ENCODE measurements at places on chromosomes 4 and X. TPM values are rescaled to one million over a fixed set of nuclear protein-coding genes. Genes with fewer than 3 reads are reported as not detected.

The UCP1 gene
- polyA plus RNA-seq: not detected

The ANKRD50 gene
- polyA plus RNA-seq: 34.9 TPM

The C1QTNF7 gene
- 22.5 TPM for polyA plus RNA-seq

DNA sequence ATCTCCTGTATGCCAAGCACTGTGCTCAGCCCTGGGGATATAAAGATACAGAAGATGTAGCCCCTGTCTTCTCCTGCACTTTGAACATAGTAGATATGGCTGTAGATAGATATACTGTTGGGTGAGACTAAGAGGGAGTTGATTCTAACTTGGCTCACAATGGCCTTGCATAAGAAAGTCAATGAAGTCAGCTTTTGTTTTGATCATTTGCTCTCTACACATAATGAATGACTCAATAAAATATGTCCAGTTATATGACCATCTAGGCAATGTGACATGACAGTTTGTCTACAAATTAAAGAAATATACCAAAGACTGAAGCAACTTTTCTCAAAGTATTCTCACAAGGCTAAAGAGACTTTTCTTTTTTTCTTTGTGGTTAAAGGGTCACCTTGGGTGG lies 147.6 kb upstream of the DIPK2B start:
- DNase-seq: no peak

- DNase-seq: no peak
Observed at GRCh38 chr4:188428935-188429334, 289.7 kb downstream of the TRIML1 start.

GRCh38 chrX:2576793-2577192 lies 76.0 kb upstream of the DHRSX start:
- DNase-seq: no peak

GRCh38 chrX:7996414-7996813 lies 69.2 kb upstream of the PNPLA4 start:
- no peak for DNase-seq

The DUSP9 gene
- polyA plus RNA-seq: 53.6 TPM

GRCh38 chr4:68589790-68590189 lies 13.7 kb upstream of the UGT2B17 start:
- DNase-seq: no peak

DNA sequence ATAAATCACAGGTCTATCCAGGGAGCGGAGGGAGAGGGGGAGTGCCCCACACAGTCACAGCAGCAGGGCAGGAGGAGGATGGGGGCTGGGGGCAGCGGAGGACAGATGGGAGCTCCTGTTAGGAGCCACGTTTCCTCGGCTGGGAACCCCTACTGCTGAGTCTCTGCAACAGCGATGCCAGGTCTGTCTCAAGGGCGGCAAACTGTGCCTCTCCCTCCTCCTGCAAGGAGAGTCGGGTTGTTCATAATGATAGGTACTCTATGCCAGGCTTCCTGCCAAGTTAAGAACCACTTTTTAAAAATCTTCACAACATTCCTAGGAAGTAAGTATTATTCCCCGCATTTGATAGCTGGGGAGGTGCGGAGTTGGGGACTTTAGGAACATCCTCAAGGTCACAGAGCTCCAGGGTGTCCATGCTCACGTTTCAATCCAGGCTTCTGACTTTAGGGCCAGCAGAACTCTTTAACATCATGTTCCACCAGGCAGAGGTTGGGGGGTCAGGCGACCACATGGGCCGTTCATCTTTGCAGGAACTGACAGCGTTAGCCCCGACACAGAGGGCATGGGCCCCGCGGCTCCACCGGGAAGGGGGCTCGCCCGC lies 98.3 kb upstream of the MAML3 start:
- no peak for DNase-seq

GRCh38 chr4:165592386-165592785 lies 213.6 kb downstream of the CPE start:
- no peak for DNase-seq

The NUP54 gene
- 97.9 TPM for polyA plus RNA-seq

GRCh38 chr4:152156442-152156841 lies 379.4 kb downstream of the FBXW7 start:
- DNase-seq: no peak

- DNase-seq: no peak
Observed at GRCh38 chr4:122305853-122306252, 73.0 kb upstream of the ADAD1 start.

DNA sequence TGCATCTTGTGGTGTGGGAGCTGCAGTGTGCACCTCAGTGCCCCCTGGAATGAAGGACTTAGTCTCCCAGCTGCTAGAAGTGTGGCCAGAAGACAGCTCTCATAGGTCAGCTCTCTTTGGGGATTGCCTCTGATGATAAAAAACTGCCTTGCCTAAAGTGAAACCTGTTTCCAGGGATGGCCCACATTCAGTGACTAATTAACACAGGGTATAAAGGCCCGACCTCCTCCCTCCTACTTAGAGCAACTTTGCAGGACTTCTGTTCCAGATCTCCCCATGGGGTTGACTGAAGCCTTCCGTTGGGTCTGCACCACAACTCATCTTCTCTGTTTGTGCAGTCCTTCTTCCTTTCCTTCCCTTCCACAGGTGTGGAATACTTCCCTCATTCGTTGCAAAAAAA lies 53.2 kb downstream of the SPINK2 start:
- no peak for DNase-seq

DNA sequence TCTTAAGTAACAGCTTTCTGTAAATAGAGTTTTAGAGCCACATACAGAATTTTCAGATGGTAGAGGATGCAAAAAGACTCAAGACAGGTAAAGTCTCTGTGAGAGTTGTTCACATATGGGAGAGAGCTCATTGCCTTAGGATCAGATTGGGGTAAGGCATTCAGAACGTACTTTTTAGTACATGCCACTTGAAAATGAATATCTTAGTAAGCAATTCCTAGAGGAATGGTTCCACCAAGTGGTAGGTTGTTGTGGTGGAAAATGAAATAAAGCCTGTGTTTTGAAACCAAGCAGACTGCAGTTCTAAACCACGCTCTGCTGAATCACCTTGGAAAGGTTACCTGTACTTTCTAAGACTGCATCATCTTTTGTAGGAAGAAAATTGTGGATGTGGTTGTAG lies 547.0 kb upstream of the LCORL start:
- no peak for DNase-seq

- DNase-seq: no peak
Observed at GRCh38 chrX:153206425-153207046, 27.5 kb downstream of the MAGEA1 start.

The CXCL13 gene
- 0.36 TPM for polyA plus RNA-seq

DNA sequence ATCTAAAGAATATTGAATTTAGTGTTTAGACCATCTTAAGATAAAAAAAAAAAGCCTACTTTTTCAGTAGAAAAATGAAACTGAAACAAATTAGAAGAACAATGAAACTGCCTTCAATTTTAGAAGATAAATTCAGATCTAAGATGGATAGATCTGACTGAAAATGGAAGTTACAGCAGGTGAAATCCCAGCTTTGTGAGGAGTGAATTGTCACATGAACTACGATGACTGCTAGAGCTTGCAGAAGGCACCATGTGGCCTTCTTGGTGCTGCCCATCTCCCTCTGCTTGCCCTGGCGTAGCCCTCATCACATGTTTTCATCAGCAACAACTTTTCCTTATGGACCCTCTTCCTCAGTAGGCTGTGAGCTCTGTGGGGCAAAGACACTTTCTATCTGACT lies 51.4 kb upstream of the EMCN start:
- DNase-seq: no peak

The SLC6A14 gene
- 0.09 TPM for polyA plus RNA-seq

GRCh38 chr4:18404642-18405041 lies 383.1 kb upstream of the LCORL start:
- no peak for DNase-seq

- DNase-seq: no peak
Observed at GRCh38 chrX:75061701-75062100, 94.4 kb downstream of the ABCB7 start.

DNA sequence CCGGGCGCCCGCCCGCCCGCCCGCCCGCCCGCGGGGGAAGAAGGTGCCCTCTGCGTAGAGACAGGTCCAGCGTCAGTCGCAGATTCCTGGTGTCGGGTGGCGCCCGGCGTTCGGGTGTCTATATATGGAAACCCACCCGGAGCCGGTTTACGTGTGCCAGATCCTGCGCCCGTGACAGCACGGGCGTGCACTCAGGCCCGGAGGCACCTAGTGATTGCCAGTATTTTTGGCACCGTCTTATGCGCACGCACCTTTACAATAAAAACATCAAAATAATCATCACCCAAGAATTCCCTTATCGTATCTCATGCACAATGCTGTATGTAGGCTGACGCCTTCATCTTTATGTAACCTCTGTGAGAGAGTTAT lies 519 bp downstream of the SLC25A4 start:
- no peak for DNase-seq

DNA sequence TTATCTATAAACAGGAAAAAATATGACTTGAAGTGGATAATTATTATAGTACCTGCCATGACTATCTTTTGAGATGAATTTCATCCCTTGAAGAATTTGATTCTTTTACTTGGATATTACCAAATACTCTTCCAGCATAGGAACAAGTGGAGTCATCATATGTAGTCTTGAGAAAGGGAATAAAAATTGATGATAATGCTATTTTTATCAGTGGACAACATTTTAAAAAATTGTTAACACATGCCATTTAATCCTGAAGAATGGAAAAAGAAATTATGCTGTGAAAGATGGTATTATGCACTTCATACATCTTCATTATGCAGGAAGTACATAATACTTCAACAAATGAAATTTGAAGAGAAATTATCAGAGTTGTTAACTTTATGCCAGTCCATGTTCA lies 83.6 kb downstream of the ITIH6 start:
- no peak for DNase-seq

The AWAT2 gene
- polyA plus RNA-seq: not detected

DNA sequence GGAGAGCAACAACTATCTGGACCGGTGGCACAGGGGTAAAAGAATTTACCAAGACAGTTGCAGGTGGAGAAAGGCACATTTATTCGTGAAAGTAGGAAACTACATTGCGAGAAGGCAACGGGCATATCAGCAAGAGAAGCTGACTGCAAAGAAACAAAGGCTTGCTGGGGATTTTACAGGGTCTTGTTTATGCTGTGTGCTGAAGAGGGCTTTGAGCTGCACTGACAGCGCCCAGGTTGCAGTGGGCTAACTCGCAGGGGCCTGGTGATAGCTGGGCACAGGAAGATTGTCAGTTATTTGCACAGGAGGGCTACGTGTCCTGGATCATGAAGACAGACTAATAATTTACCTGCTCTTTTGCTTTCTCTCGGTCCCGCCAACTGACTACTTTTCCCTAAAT lies 10.7 kb downstream of the TLR3 start:
- no peak for DNase-seq

DNA sequence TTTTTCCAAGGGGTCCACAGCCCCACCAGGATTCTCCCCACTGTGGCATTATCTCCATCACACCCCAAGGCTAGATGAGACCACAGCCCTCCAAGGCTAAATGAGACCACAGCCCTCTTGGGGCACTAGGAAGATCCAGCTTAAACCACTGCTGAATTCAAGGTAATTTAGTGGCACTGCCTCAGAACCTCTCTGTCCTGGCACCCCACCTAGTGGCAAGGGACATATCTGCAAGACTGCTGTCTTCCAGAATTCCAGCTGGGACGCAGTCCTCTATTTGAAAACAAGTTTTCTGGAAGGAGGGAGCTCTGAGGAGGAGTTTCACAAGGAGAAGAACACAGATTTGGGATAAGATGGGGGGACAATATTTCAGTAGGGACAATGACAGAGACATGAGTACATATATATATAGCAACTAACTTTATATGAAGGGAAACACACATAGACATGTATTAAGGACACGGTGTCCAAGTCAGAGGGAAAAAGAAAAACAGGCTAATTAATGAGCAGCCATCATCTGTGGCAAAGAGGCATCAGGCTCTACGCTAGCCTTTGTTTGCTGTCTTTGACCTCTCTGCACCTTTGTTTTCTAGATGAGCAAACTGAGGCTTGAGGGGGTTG lies 9.3 kb downstream of the CETN2 start:
- no peak for DNase-seq

DNA sequence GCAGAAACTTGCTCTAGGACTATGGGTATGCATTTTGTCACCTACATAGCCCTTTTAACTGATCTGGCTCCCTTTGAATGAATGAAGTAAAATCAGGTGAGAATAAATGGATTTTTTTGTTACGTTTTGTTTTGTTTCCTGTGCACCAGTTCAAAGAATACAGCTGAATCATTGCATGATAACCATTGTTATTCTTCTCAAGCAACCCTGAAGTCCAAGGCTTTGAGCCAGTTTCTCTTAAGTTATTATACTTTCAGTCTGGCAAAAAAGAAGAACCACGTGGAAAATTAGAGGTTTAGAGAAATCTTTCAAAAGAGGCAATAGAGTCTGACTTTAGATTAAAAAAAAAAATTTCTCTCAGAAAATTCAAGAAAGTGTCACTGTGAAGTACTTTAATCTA lies 398.6 kb upstream of the TECRL start:
- no peak for DNase-seq

GRCh38 chr4:81635739-81636138 lies 164.0 kb upstream of the RASGEF1B start:
- no peak for DNase-seq

DNA sequence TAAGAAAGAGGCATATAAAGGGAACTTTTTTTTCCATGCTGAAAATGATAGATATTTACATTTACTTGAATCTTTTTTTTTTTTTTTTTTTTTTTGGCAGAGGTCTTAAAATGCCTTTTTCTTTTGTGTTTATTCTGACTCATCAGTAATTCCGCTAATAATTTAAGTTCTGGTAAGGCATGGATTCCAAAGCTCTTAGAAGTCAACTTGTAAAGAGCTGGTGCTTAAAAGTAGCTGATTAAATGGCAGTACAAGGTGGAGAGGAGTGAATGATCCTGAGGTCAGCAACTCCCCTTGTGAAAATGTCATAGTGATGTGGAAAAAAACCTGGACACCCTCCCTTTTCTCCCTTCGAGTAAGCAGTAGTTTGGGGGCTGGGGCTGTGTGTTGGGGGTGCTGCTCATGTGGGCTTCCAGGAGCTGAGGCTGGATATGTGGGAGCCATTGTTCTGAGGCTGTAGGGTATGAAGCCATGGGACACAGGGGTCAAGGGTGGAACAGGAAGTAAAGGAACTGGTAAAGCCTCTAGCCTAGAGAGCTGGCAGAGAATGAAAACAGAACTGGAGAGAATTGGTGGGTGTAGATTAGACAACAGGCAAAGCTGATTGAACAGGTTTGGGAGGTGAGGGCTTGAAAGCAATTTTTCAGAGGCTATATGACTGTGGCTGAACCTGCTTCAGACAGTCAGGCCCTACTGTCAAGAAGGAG lies 41.0 kb upstream of the PITX2 start:
- DNase-seq: no peak

DNA sequence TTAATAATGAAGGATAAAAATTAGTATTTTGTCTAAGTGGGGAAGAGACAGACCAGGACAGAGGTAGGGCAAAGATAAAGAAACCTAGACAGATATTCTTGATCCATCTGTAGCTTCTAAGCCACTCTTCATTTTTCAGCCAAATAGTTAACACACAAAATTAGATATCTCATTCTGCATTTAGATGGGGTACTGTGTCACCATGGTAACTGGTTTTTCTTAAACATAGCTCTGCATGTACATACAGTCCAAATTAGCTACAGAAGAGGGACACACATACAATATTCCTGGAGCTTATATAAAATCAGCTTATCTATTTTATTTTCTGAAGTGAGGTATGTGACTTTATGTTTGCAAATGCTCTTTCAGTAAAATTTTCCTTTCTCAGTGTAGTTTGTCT lies 393.7 kb downstream of the PPP3CA start:
- DNase-seq: no peak

Data from left renal cortex interstitium (tissue), 4 donors.